HTR-8/SVneo (cell line): ENCODE measurements at places on chromosomes 1 and 21.

DNA sequence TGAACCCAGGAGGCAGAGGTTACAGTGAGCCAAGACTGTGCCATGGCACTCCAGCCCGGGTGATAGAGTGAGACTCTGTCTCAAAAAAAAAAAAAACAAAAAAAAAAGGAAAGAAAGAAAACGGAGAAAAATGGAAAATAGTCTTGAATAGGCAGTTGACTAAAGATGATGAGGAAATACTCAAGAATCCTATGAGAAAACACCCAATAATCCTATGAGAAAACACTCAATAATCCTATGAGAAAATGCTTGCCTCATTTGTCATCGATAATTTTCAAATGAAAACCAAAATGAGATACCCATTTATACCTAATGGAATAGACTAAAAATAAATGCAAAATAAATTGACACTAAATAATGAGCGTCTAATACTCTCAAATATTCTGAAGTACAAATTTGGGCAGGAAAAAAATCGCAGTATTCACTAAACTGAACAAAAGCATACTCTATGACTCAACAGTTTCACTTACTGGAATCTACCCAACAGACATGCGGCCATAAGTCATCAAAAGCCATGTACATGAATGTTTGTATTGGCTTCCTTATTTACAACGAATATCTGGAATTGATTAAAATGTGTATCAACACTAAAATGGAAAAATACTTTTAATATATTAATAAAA, 733.9 kb upstream of the CHRM3 start:
- no peak for DNase-seq

DNA sequence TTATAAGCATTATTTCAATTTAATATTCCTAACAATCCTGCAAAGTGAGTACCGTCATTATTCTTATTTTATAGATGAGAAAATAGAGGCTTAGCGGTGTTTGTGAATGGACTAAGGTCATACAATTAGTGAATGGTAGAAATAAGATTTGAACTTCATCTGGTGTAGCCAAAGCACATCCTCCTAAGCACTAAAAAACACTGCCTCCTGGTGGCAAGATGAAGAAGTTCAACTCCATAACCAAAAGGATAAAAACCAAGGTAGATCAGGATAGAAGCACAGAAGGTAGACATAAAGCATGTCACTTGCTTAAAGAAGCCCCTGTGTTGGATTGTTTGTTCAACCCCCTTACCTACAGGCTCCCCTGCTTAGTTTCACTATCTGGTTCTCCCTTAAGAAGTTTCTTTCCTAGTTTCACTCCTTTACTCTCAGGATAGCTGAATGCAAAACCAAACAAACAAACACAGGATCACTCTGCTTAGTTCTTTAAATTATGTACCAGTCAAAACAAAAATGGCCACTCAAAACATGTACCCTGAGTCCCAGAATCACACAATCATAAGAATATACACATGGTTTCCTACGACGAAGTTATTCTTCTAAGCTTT, 12.7 kb upstream of the AIM2 start:
- no peak for DNase-seq

GRCh38 chr1:117565745-117566455, 39.9 kb upstream of the TENT5C start:
- no peak for DNase-seq

DNA sequence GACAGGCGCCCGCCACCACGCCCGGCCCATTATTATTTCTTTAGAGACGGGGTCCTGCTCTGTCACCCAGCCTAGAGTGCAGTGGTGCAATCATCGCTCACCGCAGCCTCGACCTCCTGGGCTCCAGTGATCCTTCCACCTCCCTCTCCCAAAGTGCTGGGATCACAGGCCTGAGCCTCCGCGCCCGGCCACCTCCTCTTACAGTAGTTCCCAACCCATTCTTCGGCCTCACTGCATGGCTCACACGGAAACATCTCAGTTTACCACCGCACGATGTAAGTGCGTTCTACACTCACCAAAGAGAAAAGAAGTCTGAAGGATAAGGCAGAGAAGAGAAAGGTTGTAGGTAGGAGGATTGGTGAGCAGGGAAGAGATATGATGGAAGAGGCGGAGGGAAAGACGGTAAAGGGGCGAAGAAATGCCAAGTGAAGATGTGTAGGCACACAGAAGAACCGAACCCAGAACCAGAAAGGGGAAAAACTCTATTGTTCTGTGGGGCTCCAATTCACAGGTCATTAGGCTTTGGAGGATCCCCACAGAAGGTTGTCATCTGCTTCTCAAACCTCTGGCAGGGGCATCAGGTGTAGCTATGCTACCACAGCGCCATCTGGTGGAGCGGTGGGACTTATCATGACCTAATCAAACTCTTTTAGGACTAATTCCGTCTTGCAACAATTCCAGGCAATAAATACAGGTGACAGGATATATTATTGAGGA, 504.2 kb downstream of the SMYD3 start:
- peak; percentile 74 for DNase-seq

DNA sequence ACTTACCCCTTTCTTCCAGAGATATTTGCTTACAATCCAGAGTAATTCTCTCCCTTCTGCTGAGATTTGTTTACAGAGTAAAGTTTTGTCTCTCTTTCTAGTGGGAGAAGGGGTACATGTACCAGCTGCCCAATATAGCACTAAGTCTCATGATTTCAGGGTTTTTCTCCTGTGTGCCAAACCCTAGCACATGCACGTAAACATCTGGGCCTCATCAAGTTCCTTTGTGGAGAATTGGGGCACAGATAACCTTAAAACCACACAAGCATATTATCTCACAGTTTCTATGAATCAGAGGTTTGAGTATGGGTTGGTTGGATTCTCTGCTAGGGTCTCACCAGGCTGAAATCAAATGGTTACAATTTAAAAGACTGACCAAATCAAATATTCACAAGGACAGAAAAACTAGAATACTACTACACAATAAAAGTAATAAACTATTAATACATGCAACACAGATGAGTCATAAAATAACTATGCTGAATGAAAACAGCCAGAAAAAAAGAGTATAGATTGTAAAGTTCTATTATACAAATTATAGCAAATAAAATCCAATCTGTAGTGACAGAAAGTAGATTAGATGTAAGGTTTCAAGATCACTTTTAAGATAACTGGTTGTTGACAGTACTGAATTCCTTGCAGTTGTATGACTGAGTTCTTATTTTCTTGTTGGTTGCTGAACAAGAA, 347.4 kb upstream of the PTBP2 start:
- no peak for DNase-seq
